ENCODE measurements at places on chromosomes 5 and 9.

- DNase-seq, result no peak
Measured at GRCh38 chr5:58370606-58371005, 89.3 kb downstream of the PLK2 start.

GRCh38 chr5:165187815-165188214 lies 1682.4 kb downstream of the MAT2B start:
- DNase-seq, result no peak

GRCh38 chr9:97808415-97808814 lies 44.6 kb upstream of the FOXE1 start:
- no peak for DNase-seq

DNA sequence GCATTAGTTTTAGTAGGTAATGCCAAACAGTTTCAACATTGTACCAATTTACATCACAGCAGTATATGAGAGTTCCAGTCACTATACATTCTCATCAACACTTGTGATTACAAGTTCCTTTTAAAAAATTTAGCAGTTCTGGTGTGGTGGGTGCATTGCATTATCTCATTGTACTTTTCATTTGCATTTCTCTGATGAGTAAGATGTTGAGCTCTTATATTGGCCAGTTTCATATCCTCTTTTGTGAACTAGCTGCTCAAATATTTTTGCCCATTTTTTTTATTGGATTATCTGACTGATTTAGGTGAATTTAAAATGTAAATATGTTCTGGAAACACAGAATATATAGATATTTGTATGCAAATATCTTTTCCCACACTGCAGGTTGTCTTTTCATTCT lies 160.9 kb upstream of the NR3C1 start:
- DNase-seq, result no peak

GRCh38 chr5:37730896-37731455 lies 108.9 kb downstream of the GDNF start:
- DNase-seq, result no peak

DNA sequence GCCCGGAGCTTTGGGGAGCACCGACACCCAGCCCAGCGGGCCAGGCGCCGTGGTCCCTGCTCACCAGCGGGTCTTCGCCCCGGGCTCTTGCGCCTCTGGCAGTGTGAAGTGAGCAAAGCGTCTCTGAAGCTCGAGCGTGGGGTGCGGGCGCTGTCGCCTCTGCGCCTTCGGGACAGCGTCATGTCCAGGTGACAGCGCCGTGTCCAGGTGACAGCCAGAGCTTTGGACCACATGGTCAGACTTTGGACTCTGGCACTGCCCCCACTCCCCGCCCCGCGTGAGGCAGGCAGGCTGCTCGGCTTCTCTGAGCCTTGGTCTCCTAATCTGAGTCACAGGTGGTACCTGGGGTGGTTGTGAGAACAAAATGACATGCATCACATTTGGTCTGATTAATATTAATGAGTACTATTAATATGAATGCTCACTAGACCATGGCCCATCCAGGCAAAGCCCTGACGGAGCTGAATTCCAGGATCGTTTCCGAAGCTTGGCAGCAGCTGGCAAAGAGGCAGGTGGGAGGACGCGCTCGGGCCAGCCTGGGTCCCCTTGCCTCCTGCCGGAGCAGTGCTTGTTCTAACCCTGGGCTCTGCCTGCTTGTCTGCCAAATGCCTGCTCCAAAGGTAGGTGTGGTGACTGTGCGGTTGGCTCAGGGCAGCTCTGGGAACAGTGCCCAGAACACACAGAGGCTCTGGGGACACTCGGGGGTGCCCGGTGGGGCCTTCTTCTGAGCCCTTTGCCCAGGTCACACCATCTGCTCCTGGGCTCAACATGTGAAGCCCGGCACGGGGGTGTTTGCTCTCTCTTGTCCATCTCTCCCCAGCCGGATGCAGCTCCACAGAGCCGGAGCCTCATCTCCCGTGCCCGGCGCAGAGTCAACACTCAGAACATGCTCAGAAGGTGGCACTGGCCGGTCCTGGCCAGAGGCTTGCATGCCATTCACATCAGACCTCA lies 157.1 kb downstream of the OLFM1 start:
- no peak for DNase-seq

Data from mucosa of descending colon (tissue), 3 donors.